ENCODE measurements at places on chromosomes 2 and 18.
A peak's percentile ranks its signal among the peaks of the same experiment; 100 is the strongest.

GRCh38 chr2:23375448-23375847 lies 9.5 kb upstream of the KLHL29 start:
- no peak for DNase-seq

DNA sequence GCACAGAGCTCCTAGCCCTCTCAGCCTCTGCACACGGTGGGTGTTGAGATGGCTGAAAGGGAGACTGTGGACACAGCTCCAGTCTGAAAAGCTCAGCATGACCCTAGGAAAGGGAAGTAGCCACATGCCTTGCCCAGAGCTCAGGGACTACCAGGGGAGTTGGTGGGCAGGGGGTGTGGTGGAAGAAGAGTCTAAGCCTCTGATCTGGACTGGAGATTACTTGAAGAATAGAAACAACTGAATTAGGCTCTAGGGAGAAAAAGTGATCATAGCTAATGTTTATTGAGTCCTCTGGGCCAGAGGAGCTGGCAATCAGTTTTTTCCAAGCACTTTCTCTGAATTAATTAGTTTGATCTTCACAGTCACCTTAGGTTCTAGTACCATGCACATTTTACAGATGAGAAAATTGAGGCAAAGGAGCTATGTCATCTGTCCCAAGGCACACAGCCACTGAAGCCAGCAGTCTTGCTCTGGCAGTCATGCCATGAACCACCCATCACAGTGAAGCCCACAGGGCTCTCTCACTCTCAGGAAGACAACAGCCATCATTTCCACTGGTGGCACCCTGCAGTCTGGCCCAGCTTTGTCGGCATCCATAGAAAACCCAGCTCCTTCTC lies 10.3 kb downstream of the SDC1 start:
- DNase-seq = no peak

DNA sequence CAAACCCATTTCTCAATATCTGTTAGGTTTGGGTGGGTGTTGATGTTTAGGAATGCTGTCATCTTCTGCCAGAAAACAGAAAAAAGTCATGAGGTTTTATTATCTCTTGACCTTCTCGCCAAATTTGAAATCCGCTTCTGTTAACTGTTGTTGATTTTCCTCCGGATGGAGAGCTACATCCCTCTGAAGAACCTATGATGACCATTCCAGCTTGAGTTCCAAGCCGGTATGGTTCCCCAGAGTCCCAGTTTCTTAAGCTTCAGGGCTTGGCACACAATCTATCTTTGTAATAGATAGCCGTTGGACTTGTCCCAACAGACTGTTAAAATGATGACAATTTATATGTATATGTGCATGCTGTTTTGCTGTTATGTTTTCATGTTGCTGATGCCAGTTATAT lies 1201.0 kb downstream of the LRP1B start:
- peak; percentile 49 for DNase-seq

DNA sequence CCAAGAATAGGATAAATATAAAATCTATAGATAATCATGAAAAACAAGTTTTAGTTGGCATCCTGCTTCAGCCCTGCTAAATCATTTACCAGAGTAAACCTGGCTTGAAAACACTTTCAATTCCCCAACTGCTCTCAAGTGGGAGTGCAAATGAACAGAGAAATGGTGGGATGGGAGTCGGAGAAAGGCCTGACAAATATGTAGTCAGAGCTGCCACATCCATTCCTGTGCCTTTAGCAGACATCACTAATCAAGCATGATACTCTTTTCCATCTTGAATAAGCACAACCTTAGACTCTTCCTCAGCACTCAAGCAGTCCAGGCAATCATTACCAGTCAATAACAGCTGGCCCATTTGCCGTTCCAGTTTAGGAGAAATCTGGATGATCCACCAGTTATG lies 101.3 kb downstream of the ANKRD44 start:
- DNase-seq = no peak

GRCh38 chr2:96927405-96928171 lies 57.7 kb upstream of the SEMA4C start:
- DNase-seq = no peak

DNA sequence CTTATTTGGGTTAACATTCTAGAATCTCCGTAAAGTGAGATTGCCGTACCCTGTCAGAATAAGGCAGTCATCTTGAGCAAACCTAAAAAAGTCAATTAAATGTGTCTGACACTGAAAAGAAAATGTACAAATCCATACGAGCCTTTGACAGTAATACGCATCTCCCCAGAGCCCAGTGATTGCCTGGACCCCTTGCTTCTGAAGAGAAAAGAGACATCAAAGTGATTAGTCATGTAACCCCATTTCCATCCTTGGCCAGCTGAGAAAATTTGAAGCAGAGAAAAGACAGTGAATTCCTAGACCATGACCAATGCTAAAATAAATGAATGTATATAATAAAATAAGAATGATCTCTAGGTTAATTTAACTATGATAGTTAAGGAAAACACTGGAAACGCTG lies 1499.4 kb downstream of the SUCLG1 start:
- no peak for DNase-seq

All from right lung (tissue), 10 donors.